ENCODE measurements at places on chromosomes 12 and 14.

- DNase-seq: no peak
These were observed 6.7 kb upstream of the SLC10A1 start for GRCh38 chr14:69803753-69804152.

GRCh38 chr12:105084251-105085250 lies at the start of gene ALDH1L2:
Gene ALDH1L2 (minus strand): TSS chr12:105084458. CDS start chr12:105084436, 22 bp downstream.
- peak; percentile 69 for DNase-seq

GRCh38 chr12:31631809-31632208 lies 27.7 kb upstream of the ETFBKMT start:
- DNase-seq: no peak

DNA sequence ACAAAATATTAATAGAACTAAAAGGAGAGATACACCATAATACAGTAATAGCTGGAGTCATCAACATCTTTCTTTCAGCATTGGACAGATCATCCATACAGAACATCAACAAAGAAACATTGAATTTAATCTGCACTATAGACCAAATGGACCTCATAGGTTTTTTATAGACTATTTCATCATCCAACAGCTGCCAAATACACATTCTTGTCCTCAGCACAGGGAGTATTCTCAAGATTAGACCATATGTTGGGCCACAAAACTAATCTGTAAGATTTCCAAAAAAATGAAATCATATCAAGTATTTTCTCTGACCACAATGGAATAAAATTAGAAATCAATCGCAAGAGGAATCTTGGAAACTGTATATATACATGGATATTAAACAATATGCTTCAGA lies 86.9 kb downstream of the FSCB start:
- no peak for DNase-seq

DNA sequence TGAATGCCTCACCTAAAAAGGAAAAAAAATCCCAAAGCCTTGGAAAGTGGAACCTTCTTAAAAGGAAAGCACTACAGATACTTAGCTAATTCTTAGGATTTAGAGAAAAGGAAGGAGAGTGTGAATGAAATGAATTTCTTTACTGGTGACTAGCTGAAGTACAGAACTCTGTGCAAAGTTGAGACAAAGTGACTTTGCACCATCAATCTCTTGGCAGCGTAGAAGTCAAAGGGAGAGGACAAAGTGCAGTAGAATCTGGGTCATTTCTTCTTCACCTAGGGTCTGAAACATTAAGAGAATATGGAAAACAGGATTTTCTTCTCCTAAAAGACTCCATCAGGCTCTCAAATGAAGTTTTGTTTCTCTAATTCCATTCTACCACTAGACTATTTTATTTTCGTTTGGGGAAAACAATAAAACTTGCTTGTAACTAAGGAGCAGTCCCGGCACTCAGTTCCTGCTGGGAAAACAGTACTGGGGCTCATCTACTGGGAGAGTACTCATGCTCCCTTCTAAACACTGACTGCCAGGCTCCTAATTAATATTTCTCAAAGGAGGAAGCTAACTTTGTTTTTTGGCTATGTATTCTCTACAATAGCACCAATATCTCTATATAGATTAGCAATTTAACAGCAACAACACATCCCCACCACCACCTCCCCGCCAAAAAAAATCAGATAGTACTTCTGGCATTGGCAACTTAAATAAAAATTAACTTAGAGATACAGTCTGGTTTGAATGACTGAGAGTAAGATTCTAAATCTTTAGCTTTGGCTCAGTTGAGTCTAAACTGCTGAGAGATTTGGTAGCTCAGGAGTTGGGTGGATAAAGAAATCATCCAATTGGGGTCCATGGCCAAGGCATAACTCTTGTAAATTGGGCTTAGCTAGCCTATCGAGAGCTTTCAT lies 110.7 kb downstream of the SLC15A5 start:
- DNase-seq: no peak

DNA sequence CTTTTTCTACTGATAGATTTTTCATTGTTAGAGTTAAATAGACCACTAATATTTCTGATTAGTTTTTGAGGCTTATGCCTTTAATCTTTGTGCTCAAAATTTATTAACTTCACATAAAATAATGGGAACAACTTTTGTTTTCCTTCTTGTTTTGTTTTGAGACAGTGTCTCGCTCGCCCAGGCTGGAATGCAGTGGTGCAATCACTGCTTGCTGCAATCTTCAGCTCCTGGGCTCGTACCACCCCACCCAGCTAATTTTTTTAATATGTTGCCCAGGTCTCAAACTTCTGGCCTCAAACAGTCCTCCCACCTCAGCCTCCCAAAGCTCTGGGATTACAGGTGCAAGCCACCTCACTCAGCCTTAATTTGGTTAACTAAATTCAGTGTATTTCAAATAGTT lies 16.8 kb downstream of the SCFD1 start:
- DNase-seq: no peak

DNA sequence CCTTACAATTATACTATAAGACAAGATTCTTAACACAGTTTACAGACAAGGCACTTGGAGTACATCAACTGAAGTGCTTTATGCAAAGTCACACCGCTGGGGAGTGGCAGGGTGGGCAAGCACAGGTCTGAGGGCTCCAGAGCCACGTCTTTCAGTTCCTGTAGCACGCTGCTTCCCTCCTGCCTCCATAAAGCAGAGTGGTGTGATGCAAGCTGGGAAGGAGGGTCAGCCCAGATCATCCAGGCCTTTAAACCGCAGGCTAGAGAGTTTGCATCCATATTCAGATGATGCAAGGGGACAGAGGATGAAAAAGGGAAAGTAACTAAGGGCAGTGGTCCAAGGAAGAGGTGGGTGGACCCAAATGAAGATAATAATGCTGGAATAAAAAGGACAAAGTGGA lies 132.6 kb downstream of the ITPR2 start:
- no peak for DNase-seq

DNA sequence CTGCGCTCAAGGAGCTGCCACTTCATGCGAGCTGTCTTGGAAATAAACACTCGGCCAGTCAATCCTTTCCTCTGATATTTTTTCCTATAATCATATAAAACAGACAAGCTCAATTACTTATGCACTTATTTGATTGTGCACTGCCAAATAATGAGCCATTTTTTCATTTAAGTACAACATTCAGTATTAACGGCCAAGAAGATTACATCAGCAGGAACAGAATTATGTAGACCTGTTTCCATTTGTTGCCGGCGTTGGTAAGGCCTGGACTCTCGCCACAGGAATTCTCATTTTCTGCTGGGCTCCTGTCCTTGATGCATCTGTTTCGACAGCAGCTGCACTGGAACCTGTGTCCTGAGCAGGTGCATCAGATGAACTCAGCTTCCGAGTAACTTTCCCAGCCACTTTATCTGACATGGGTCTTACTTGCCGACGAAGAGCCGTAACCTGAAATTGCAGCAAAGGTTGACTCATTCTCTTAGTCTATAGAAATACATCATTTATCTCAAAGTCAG lies 110.2 kb downstream of the KIF21A start:
- no peak for DNase-seq

DNA sequence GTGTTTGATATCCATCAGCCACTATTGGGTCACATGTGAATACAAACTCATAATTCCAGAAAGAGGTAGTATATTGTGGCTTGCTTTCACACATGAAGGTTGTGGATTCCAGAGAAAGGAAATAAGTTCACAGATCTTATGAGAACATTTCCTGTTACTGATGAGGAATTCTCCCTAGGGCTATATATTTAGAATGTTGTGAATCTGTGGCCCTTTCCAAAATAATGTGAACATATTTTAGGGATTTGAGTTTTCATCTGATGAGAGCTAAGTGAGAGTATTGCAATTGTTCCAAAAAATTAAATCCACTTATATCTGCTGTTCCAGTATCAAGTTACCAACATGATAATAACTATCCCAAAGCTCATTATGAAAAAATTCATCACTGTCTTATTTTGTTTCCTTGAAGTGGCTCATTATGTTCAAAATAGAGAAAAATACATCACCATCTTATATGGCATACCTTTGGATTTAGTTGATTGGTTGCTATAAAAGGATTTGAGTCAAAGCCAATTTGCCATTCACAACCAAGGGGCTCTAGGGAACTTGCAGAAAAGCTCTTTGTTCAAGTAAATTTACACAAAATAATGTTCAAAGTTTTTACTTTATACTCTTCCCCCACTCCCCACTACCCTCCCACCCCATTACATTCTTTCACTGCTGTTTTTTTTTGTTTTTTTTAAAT lies 76.3 kb downstream of the MYRFL start:
- DNase-seq: no peak

DNA sequence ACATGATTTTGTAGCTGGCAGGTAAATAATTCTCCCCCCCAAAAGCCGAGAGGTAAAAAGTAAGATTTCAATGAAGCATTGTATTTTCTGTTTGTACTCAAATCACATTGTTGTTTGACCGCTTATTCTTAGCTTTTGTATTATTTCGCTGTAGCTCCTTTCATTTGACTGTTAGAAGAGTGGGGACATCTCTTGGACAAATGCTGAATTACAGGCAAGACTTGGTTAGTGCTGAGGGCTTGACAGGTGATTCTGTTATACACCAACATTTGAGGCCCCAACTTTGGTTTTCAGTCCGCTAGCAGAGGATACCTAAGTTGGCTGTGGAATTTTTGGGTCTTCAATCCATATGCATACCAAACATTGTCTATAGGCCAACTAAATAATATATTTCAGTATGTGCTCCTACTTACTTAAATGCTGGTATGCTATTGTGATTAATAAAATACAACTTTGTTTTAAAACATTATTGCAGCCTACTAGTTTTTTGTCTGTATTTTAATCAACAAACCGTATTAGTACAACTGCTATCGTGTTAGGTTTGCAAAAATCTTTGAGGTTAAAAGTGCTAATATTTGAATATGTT lies 102.2 kb downstream of the ERC1 start:
- no peak for DNase-seq

DNA sequence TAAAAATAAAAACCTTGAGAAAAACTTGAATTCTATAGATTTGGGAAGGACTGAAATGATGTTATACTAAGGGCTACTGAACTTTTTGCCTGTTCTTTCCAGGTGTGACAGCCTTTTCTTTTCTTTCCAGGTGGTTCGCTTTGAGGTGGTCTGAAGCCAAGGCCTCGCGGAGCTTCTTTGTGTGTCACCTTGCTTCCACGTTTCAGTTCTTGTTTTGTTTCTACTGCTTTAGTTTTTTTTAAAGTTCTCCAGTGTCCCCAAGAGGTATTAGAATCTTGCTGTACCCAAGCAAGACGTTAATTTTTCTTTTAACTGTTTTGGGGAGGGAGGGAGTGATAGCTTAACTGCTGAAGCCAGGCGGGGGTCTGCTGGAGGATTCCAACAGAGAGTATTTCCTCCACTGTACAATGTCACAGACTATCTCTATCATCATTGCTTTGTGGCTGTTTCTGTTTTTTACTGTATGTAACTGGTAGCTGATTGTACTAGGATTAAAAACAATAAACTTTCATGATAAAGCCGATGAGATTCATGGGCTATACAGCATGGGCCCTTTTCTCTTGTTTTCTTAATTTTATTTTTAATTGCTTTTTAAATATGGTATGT lies 40.2 kb downstream of the PROX2 start:
- peak; percentile 2 for DNase-seq

DNA sequence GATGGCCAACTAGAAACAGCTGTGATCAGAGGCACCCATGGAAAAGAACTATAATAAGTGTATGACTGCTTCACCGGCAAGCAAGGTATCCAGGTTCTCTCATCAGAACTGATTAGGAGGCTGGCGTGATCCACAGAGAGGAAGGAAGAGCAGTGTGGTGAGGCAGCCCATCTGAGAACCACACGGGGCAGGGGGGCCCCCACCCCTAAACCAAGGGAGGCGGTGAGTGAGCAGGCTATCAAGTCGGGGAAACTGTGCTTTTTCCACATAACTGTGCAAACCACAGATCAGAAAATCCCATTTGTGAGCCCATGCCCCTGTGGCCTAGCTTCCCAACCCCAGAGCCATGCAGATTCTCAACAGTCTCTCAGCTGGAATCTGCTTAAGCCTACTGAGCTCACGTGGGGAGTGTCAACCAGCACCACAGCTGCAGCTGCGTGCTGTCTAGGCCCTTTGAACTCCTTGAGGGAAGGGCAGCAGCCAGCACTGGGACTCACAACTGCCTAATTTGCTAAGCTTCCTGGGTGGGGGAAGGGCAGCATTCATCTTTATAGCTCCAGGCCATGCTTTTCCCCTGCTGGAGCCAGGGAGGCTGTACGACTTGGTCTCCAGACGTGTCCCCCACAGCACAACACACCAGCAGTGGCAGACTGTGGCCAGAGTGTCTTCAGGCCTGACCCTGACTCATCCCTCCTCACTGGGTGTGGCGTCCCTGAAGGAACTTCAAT lies 444.4 kb upstream of the ATP2B1 start:
- DNase-seq: no peak

DNA sequence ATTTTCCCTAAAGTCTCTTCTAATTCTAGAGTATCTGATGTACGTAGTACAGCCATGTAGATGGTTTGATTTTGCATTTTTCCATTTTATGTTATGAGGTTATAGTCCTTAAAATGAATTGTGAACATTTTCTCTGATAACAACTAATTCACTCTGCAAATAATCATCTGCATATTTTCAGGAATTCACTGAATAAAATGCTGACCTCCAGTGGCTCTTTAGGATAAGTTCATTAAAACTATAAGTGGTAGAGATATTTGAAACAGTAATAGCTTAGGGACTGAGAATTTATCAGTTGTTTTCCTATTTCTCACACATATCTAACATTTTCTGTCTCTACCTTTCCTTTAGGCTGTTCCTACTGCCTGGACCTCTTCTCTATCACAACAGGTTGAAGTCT lies 4.4 kb downstream of the MSRB3 start:
- no peak for DNase-seq

GRCh38 chr12:67315661-67316060 lies 46.5 kb downstream of the CAND1 start:
- no peak for DNase-seq

DNA sequence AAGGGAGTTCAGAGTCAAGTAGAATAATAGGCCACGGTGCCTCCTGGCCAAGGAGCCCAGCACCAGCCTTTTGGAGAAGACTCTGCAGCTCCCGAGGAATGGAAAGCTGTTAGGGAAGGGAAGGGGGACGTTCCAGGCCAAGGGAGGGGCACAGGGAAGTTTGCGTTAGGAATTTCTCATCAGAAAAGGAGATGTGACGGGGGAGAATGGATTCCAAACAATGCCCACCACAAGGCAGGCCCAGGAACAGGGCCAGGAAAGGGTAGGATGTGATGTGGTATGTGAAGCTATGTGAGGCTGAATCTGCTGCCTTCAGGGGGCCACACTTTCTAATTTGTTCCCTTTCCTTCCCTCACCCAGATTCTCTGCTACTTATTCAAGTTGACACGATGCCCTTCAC lies 46.0 kb downstream of the DGLUCY start:
- DNase-seq: no peak

GRCh38 chr14:22689199-22689598 lies 45.0 kb upstream of the OR6J1 start:
- no peak for DNase-seq

- no peak for DNase-seq
These were observed 94.5 kb downstream of the CACNA1C start for GRCh38 chr12:2147335-2147734.

DNA sequence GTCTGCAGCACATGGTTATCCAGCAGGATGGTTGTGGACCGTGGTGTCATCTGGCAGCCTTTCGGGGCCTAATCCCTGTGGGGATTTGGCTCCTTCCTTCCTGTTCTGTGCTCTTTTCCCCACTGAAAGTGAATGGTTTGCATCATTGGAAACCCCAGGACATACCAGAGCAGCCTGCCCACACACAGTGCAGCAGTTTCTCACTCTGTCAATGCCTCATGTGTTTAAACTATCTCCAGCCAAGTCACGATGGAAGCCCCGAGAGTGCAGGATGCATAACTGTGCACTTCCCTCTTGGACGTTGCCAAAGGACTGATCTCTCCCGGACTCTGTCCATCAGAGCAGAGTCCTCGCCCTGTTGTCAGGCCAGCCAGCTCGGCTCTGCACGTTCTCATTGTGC lies 29.0 kb upstream of the AMN start:
- no peak for DNase-seq

- DNase-seq: no peak
These were observed 849 bp upstream of the PLD4 start for GRCh38 chr14:104923640-104924420.

Data from CD4-positive, alpha-beta T cell treated with Interferon gamma for 1 hour (primary cell).